ENCODE measurements at places on chromosomes 1 and 21.

DNA sequence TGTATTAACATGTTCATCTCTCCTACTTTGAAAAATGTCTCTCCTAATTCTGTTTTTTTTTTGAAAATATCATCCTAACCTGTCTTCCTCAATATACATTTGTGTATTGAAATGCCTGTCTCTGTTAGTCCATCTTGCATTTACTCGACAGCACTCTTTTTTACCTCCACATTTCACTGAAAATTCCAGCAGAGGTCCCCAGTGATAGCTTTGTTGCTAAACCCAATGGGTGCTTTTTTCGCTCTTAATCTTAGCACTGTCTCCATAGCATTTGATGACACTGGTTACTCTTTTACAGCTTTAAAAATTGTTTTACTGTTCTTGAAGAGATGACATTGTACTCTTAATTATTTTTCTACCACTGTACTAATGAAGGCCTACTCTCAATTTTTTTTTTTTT is 10.8 kb downstream of the OSBPL9 start:
- DNase-seq = no peak

DNA sequence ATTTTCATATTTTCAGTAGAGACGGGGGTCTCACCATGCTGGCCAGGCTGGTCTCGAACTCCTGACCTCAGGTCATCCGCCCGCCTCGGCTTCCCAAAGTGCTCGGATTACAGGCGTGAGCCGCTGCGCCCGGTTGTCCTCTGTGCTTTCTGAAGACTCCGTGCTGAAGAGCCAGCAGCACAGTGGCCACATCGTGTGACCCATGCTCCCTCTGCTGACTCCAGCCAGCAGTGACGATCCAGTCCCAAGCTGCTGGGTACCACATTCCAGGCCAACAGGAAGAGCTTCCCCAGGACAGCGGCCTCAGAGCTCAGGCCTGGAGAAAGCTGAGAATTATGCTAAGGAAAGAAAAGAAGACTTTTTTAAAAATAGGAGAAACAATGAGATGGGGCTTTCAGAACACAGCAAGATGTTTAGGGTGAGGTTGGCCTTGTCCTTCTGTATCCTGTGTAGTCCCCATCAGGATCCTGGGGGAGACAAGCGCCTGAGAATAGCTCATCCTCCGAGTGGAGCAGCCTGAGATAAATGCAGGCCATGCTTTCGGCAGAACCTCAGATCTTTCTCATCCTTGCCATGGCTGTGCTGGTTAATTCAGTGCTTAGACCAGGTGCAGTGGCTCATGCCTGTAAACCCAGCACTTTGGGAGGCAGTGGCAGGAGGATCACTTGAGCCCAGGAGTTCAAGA is 207.1 kb downstream of the SLC35F3 start:
- DNase-seq = no peak

- no peak for DNase-seq
Measured at GRCh38 chr21:23402929-23403520, 2204.3 kb downstream of the MRPL39 start.

DNA sequence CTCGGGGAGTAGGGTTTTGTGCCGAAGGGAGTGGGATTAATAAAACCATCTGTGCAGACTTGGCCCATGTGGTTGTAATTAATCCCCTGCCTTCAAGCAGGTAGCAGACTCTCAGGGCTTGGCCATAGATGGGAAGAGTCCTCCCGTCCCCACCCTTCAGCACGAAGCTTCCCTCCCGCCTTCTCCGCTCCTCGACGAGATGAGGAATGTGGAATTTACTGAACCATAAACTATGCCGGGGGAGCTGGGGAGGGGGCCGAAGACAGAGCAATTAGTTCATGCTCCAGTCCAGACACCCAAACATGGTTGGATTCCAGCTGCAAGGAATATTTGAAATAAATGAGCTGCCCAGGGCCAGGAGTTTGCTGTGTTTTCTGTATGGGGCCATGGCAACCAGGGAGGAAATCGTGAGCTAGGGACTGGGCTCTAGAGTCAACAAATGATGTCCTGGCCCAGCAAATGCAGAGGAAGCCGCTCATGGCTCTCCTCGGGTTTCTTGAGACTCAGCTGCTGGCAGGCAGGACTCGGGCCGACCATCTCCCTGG is 78.8 kb downstream of the SPSB1 start:
- peak; percentile 59 for DNase-seq

- no peak for DNase-seq
Measured at GRCh38 chr1:85449356-85449755, 15.6 kb downstream of the DDAH1 start.

GRCh38 chr1:4931486-4931885 is 277.1 kb downstream of the AJAP1 start:
- DNase-seq = no peak

GRCh38 chr21:34946385-34946840 is 102.7 kb downstream of the RUNX1 start:
- DNase-seq = no peak

DNA sequence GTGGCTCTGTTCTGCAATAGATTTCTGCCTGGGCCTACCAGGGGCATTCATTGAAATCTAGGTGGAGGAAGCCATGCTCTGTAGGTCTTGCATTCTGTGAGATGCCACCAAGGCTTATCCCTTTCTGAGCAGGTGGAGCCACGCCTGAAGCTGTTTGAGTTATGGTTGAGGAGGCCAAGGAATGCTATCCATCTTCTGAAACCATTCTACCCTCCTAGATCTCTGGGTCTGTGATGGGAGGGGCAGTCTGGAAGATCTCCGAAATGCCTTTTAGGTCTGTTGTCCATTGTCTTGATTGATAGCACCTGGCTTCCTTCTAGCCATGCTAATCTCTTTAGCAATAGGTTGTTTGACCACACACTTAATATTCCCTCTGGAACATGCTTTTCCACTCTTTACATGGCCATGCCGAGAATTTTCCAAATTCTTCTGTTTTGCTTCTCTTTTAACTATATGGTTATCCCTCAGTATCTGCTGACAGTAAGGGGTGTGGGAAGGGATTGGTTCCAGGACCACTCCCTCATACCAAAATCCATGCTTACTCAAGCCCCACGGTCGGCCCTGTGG is 45.2 kb downstream of the AK4 start:
- DNase-seq = no peak

GRCh38 chr1:176416777-176417176 is 46.2 kb upstream of the PAPPA2 start:
- no peak for DNase-seq

DNA sequence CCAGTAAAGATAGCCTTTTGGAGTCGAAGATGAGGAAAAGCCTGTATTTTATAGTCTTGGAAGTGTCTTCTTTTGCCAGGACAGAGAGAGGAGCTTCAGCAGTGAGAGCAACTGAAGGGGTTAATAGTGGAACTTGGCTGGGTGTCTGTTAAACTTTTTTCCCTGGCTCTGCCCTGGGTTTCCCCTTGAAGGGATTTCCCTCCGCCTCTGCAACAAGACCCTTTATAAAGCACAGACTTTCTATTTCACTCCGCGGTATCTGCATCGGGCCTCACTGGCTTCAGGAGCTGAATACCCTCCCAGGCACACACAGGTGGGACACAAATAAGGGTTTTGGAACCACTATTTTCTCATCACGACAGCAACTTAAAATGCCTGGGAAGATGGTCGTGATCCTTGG is at the start of gene VCAM1:
Gene VCAM1 (plus strand): TSS at position 253 of the 400 bp plus-strand sequence. CDS start 119 bp downstream, at position 372.
- DNase-seq = no peak

DNA sequence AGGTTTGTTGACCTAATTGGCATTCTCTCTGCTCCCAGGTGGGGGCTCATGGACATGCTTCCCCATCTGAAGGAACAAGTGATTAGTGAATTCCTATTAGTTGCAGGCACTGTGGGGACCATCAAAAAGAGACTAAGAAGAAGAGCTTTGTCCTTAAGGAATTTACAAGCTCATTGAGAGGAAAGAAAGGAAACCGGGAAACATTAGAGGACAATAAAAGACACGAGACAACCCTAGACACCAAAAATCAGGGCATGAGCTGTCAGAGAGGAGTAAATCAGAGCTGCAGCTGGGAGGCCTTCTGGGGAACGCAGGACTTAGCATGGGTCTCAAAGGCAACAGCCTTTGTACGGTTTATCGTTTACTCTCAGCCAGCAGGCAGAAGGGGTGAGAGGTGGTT is 45.1 kb downstream of the BACE2 start:
- no peak for DNase-seq

DNA sequence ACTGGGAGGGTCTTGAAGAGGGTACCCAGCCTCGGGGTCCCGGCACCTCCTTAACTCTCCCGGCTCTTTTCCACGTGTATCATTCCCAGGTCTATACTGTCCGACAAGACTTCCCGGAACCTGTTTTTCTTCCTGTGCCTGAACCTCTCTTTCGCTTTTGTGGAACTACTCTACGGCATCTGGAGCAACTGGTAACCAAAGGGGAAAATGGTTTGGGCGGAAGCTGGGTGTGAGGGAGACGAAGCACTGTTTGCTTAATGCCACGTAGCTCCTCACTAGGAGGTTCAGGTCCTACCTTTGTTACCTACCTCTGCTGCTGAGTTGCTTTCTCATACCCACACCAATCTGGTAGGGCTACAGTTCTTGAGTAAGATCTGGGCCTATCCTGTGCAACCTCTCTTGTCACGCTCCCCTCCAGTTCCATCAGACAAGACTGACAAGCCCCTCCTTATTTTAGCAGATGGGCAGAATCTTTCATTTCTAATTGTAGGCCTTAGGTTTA is 642 bp downstream of the SLC30A7 start:
- DNase-seq = peak; percentile 24

- DNase-seq = no peak
Measured at GRCh38 chr1:108610073-108610472, 50.2 kb downstream of the EEIG2 start.

GRCh38 chr1:14660801-14661200 is 62.3 kb downstream of the KAZN start:
- no peak for DNase-seq

DNA sequence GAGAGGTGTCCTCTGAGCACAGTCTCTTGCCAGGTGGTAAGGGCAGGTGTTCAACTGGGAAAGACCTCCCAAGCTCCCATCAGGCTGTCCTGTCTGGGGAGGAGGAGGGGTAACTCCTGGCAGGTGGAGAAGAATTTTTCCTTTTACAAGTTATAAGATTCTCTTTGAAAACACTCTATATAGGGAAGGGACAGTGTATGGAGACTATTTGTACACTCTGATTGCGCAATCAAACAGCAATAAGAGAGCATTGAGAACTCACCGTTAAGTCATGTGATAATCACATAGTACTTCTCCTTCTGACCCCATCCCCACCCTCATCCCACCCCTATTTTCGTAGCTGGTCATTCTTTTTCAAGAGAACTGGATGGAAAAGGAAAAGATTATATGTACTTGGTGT is 179.3 kb upstream of the ZNF644 start:
- no peak for DNase-seq

GRCh38 chr21:39463308-39463707 is 11.5 kb downstream of the SH3BGR start:
- no peak for DNase-seq

DNA sequence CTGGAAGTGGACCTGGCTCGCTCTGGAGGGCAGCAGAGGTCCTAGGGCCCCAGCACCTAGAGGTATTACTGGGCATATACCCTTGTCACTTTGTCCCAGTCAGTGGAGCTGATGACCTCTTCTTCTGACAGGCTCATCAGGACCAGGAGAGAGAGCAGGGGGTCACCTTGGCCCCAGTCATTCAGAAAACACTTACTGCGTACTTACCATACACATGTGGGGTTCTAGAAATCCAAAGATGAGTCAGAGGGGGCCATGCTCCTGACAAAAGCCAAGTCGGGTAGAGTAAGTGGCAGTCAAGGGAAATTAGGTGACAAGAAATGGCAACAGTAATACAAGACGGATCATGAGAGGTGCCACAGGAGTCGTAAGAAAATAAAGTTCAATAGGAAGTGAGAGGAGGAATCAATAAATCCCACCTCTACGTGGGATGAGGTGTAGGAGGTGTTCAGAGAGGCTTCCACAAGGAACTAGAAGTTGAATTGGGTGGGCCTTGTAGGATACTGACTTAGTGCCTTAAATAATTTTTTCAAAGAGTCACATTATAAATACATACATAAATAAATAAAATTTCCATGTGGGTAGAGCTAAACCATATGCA is 6.8 kb downstream of the KCNC4 start:
- DNase-seq = no peak

- DNase-seq = no peak
Measured at GRCh38 chr1:208194944-208195343, 49.2 kb downstream of the PLXNA2 start.

DNA sequence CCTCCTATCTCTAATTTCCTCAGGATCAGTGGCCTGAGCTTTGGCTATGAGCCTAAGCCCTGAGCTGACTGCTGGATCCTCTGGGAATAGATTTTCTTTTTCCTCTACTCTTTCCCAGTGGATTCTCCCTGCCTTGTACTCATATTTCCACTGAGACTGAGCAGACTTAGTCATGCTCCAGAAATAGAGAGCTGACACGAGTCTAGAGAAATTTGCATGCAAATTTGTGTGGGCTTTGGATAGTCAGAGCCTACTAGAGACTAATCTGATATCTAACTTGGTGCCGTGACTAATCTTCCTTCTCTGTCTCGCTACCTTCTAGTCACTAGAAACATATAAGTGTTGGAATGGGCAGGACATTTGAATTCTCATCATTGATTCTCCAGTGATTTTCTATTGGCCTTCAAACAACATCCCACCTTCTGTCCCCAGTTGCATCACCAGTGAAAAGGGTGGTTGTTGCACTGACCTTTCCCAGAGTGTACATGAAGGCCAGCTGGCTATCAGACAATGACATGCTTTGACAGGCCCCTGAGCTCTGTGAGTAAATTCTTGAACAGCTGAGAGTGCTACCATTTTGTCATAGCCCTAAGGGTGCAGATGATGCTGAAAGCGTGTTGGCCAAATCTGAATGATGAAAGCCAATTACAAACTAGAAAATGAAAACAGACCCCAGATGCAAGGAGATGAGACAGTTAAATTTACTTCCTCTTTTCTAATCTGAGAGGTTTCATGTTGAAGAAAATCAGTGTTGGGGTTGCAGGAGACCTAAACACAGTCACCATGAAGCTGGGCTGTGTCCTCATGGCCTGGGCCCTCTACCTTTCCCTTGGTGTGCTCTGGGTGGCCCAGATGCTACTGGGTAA is at the start of gene FCRLA:
Gene FCRLA (plus strand): TSS at position 748 of the 866 bp plus-strand sequence. CDS start 36 bp downstream, at position 784.
- peak; percentile 81 for DNase-seq

DNA sequence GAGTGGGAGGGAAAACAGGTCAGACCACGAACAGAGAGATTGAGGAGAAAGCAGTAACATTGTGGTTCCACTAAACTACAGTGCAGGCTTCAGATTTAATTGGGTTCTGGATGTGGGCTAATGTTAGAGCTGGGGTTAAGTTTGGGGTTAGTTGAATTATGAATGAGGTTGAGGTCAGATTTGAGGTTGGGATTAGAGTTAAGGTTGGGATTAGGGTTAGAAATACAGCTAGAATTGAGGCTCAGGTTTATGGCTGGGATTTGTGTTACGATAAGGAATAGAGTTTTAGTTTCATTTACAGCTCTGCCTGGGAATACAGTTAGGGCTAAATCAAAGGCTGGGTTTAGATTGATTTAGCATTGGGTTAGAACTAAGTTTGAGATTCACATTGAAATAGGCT is 1.8 kb upstream of the VSIG8 start:
- no peak for DNase-seq
